Neural progenitor cell (in vitro differentiated cells): ENCODE measurements at places on chromosomes 5 and 9. TPM values are rescaled to one million over a fixed set of nuclear protein-coding genes. Genes with fewer than 3 reads are reported as not detected.

DNA sequence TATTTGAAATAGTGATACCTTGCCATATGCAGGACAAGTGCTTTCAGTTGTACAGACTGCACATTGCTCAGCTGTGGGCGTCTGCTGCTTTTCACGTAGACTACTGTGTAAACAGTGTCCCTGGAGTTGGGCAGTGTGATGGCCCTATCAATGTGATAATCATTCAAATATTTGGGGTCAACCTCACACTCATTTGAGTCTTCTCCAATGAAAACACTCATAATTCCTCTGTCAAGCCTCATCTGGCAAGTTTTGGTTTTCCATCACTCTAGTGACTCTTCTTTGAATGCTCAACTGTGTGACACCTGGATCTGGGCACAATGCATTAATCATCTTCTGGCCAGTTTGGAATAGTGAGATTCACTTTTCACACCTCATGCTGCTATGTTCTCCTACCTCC lies 64.4 kb downstream of the UGCG start:
- DNase-seq: no peak

- DNase-seq: peak; percentile 36
Measured at GRCh38 chr5:155954701-155955445, 372.1 kb upstream of the SGCD start.

- DNase-seq: peak; percentile 85
Measured at GRCh38 chr9:96418920-96419690, 935 bp upstream of the ZNF367 start.

GRCh38 chr5:142860270-142860669 lies 90.1 kb downstream of the ARHGAP26 start:
- DNase-seq: no peak

- no peak for DNase-seq
Measured at GRCh38 chr5:66870708-66871107, 274.5 kb downstream of the MAST4 start.

DNA sequence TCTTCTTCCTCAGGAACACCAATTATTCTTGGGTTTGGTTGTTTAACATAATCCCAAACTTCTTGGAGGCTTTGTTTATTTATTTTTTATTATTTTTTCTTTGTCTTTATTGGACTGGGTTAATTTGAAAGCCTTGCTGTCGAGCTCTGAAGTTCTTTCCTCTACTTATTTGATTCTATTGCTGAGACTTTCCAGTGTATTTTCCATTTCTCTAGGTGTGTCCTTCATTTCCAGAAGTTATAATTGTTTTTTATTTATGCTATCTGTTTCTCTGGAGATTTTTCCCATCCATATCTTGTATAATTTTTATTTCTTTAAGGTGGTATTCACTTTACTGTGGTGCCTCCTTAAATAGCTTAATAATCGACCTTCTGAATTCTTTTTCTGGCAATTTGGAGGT lies 8.8 kb upstream of the RIOK2 start:
- DNase-seq: no peak

DNA sequence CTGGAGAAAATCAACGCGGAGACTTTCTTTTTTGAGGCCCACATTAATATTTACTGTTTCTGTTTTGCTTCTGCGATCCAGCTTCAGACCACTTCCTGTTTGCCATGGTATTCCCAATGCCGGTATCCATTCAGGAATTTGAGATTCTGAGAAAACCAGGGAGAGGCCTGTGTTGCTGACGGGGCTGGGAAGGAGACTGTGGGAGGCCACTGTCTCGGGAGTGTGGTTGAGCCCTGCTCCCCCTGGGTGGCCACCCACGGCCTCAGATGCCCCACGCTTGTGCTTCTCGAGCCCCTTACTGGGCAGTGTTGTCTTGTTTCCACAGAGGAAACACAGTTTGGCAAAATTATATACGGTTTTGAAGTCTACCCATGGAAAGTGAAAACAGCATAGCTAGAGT lies 403.6 kb upstream of the IRX2 start:
- no peak for DNase-seq

- DNase-seq: no peak
Measured at GRCh38 chr9:138046641-138047301, 169.2 kb downstream of the CACNA1B start.

DNA sequence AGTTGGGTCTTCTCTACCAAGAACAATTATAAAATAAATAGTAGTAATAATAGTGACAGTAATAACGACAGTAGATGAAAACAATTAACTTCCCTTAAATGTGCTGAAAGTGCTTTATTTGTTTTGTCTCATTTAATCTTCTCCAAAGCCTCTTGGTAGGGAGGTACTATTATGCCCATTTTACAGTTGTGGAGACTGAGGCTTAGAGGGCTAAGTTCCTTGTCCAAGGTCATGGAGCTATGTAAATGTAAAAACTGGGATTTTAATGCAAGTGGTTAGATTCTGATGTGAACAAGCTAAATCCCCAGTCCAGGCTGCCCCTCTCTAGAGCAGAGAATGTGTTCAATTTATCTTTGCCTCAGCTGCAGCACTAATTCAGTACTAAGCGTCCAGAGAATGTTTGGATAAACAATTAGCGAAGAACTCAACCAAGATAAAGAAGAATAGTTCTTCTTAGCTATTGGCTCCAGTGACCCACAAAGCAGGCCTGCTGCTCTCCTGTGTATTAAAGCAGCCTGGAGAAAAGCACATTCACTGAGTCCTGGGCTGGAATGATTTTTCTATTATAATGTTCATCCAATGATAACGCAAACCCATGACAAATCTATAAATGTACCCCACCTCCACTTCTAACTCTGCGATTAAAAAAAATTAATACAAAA lies 68.8 kb downstream of the NPR3 start:
- peak; percentile 39 for DNase-seq

Gene FAM153A
- total RNA-seq: 0.50 TPM in 1 of 2 replicates, not detected in the other

Gene SLC6A19
- not detected in 2 replicates for total RNA-seq

Gene SNX30
- total RNA-seq: 18.7 and 19.9 TPM in 2 replicates

Gene PIP5K1B
- 1.3 and 3.2 TPM in 2 replicates for total RNA-seq

Gene OBP2B
- not detected in 2 replicates for total RNA-seq

Gene ADAMTS2
- 1.2 and 3.0 TPM in 2 replicates for total RNA-seq

Gene SQSTM1
- 27.6 and 55.0 TPM in 2 replicates for total RNA-seq
